ENCODE measurements at places on chromosomes 1 and 21.

DNA sequence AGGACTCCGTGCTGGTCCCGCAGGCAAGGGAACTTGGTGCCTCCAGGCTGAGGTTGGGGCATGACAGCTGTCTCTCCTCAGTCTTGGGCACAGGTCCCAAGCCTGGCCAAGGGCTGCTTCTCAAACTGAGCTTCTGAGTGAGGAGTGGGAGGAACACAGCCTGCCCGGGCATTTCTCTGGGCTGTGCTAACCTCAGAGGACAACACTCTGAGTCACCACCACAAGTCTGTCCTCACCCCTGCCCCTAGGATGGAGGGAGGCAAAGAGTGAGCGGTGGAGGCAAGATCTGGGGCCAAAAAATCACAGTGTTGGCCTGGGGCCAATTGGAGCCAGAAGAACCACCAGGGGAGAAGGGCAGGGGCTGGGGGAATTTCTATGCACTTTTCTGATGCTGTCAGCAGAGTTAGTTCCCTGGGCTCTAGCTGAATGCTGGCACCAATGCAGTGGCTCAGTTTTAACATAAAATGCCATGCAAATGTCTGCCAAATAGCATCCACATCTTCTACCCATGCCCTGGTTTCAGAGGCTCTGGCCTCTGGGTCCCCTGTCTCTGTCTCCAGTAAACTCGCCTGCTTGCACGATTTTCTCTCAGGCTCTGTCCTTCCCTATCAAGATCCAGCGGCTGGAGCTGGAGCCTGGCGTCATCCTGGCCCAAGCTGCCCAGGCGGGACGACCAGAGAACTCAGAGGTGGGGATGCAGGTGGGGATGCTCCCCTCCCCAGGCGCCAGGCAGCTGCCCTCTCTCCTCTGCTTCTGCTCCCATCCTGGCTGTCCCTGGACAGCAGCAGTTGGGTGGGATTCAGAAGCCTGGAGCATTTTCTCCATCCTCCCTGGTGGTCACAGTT is 11.0 kb upstream of the CDK18 start:
- DNase-seq, result peak; percentile 54

DNA sequence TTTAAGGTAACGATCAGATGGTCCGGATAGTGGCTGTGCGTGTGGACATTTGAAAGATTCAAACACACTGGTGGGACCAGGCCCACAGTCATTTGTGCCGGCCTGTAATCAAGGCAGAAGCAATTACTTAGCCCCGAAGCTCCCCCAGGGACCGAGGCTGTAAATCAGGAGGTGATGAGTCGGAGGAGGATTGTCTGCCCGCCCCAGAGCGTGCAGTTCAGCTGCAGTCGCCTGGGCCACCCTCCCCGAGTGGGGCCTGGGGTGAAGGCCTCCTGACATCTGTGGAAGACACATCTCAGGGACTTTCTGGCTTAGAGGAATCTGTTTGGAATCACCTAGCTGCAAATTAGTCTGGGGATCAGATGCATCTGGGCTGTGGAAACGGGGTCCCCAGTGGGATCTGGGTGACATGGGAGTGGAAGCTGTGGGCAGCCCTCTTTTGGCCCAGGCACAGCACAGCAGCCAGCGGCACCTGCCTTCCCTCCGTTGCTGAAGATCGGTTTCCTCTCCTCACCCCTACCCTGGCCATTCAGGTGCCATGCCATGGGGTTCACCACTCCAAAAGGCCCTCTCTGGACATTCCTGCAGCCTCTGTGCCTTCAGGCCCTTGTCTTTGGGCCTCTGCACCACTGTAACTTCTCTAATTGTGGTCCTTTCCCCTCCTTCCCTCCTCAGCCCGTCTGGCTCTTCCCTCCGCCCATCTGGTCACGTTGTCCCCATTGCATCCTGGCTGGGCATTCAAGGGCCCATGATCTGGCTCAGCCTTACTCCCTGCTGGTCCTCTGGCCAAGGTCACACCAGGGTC is 25.7 kb downstream of the LHX4 start:
- no peak for DNase-seq

DNA sequence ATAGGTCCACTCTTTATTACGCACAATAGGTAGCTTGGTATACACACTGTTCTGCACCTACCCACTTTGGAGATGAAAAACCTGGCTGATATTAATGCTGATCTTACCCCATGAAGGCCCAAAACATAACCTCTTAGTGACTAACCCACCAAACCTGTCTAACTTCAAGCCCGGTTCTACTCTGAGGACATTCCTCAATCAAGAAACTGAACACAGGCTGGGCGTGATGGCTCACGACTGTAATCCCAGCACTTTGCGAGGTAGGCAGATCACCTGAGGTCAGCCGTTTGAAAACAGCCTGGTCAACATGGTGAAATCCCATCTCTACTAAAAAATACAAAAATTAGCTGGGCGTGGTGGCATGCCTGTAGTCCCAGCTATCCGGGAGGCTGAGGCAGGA is 50.5 kb downstream of the EYA3 start:
- DNase-seq, result no peak

DNA sequence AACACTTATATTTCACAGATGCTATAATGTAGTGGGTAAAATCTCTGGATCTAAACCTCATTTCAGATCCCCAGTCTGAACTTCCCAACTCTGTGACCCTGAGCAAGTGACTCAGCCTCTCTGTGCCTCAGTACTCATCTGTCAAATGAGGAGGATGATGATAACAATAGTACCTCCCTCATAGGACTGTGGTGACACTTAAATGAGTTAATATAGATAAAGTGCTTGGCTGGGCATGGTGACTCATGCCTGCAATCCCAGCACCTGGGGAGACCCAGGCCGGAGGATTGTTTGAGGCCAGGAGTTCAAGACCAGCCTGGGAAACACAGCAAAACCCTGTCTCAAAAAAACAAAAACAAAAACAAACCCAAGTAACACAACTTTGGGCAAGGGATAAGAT is 4.7 kb upstream of the ECE1 start:
- DNase-seq, result no peak

- no peak for DNase-seq
These were observed 38.5 kb downstream of the EDEM3 start for GRCh38 chr1:184716158-184716557.

GRCh38 chr1:84350550-84350949 is 47.7 kb upstream of the DNASE2B start:
- DNase-seq, result no peak

GRCh38 chr21:45033791-45034555 is 40.4 kb upstream of the ADARB1 start:
- peak; percentile 74 for DNase-seq

DNA sequence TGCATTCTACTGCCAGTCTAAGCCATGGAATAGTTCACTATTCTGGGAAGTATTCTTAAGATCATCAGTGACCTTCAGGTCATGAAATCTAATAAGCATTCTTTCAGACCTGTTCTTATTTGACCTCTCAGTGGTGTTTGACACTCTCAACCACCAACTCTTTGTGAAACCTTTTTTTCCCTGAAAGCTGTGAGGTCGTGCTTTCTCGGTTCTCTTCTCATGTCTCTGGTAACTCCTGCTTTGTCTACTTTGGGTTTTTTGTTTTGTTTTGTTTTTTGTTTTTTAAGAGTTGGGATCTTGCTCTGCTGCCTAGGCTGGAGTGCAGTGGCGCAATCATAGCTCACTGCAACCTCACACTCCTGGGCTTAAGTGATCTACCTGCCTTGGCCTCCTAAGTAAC is 56.3 kb downstream of the POU2F1 start:
- DNase-seq, result no peak

- DNase-seq, result no peak
These were observed 441.6 kb downstream of the PLPP3 start for GRCh38 chr1:56137521-56138505.

GRCh38 chr21:43659136-43660000 is at the start of the genes HSF2BP and RRP1B:
HSF2BP (minus strand) TSS chr21:43659488; CDS start chr21:43658096, 1,392 bp downstream.
RRP1B (plus strand) TSS chr21:43659560; CDS start chr21:43659665, 105 bp downstream.
- peak; percentile 88 for DNase-seq
